ENCODE measurements at places on chromosomes 7 and 10.

GRCh38 chr7:122532406-122533269 lies 166.3 kb downstream of the RNF133 start:
- ATAC-seq: no peak

- no peak for ATAC-seq
These were observed 112.4 kb upstream of the EEPD1 start for GRCh38 chr7:36040679-36041078.

GRCh38 chr10:98238391-98238790 lies 29.6 kb downstream of the LOXL4 start:
- ATAC-seq: no peak

- peak; percentile 79 for ATAC-seq
These were observed 458 bp upstream of the NANOS1 start for GRCh38 chr10:119028900-119029612.

DNA sequence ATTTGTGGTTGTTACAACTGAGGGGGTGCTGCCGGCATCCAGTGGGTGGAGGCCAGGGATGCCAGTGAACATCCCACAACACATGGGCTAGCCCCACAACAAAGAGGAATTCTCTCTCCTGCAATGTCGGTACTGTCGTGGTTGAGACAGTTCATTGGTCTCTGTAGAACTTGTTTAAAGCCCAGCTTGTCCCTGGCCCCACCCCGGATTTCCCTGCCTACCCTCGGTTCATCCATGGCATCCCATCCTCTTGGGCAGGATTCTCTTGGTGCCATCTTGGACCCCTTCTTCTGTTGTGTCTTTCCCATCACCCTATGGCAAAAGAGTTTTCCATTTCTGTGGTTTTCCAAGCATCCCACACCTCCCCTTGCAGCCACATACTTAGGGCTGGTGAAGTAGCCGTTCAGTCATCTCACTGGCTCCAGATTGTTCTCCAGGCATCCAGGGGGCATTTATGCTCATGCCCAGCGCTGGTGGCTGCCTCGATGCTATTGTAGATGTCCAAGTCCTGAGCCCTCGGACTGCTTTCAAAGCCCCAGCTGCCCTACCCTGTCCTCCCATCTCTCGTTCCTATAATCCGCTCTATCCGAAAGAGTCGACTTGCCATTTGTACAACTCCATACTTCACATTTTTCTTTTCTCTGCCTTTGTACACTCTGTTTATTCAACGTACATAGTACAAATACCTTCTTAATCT lies 39.2 kb downstream of the MGMT start:
- ATAC-seq: no peak

DNA sequence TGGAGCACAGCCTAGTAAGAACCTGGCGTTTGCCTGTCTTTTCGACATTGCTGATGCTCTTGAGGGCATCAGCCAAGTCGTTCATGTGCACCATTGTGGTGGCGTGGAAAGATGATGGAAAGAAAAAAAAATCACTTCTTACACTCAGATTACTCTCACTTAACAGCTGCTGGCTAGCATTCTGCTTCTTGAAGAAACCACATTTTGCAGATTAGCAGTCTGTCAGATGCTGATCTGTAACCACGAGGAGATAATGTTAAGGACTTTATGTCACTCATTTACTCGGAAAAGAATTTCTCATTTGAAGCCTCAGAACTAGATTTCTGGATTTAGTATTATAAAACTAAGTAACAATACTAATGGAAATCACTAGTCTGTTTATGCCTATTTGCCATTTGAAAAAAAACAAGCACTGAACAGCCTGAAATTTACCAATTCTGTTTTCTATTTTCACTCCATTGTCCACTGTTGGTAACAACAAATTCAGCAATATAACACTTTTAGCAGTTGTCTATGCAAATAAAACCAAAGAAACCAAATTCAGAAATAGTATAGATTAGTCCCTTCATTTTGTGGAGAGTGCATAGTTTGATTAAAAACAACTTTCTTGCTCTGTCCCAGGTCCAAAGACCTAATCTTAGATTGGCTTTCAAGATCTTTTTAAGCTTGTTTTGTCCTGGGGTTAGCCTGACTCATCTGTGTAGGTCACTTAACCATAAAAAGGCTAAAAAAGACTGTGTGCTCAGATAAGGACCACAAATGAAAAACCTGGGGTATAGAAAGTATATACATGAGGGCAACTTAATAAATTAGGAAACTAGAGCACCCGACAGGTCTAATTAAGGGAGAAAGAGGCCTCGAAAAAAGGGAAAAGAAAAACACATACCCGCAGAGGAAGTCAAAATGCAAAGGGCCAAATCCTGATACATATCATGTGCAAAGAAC lies 67.5 kb downstream of the NT5C2 start:
- ATAC-seq: no peak

DNA sequence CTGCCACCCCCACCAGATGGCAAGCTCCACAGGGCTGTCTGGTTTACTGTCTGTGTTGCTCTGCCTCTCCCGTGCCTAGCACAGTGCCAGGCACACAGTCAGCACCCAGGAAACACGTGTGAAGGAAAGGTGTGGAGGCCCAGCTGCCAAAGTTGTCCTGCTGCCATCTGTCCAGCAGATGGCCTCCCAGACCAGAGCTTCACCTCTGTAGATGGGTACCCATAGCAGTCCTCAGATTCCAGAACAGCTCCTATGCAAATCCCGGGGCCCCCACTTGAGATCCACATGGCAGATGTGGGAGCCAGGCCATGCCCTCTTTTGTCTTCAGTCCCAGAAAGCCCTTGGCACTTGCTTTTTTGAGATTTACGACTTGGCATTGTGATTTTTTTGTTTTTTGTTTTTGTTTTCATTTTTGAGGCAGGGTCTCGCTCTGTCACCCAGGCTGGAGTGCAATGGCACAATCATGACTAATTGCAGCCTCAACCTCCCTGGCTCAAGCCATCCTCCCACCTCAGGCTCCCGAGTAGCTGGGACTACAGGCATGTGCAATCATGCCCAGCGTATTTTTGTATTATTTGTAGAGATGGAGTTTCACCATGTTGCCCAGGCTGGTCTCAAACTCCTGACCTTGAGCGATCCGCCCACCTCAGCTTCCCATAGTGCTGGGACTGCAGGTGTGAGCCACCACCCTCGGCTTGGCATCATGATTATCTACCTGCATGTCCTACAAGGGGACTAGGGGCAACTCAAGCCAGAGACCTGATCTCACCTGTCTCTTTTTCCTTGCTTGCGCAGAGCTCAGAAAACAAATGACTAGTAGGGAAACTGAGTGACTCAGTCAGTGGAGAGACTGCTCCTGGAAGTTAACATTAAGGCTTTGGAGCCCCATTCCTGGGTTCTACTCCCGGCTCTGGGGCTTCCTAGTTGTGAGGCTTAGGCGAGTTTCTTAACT lies 16.9 kb upstream of the PALD1 start:
- ATAC-seq: peak; percentile 59

- ATAC-seq: no peak
These were observed 1.4 kb downstream of the ZNF438 start for GRCh38 chr10:31030260-31030659.

- ATAC-seq: no peak
These were observed 4.0 kb downstream of the MTG1 start for GRCh38 chr10:133397938-133398337.

DNA sequence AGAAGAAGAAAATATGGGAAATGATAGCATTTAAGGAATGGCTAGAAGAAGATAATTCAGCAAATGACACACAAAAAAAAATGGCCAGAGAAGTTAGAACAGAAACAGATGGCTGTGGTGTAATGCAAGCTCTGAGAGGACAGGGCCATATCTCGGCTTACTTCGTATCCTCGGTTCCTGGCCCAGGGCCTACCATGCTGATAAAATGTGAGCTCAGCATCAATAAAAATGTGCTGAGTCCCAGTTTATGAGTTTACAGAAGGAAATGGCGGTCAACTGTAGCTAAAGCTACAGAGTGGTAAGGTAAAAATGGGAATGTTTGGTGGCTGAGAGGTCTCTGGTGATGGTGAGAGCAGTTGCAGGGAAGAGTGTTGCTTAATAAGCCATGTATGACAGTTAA lies 40.8 kb downstream of the HBP1 start:
- no peak for ATAC-seq

DNA sequence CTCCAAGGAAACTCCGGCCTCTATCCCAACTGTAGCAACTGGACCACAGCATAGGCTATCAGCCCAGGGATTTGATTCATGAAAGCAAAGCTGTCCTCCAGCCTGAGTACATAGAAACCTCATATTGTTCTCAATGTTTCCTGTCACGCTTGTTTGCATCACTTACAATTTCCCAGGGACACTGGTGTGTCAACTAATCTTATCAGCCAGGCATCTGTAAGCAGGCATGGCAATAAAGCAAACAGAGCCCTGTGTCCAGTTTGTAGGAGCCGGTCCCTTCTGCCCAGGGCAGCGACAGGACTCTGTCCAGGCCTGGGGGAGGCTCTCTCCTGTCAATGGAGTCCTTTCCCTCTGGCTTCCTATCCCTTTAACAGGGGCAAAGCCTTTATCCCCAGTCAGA lies 23.0 kb upstream of the CDHR3 start:
- ATAC-seq: no peak

- no peak for ATAC-seq
These were observed 77.8 kb upstream of the SH2B2 start for GRCh38 chr7:102208826-102209225.

- ATAC-seq: no peak
These were observed 57.6 kb downstream of the TACR2 start for GRCh38 chr10:69359148-69359547.

DNA sequence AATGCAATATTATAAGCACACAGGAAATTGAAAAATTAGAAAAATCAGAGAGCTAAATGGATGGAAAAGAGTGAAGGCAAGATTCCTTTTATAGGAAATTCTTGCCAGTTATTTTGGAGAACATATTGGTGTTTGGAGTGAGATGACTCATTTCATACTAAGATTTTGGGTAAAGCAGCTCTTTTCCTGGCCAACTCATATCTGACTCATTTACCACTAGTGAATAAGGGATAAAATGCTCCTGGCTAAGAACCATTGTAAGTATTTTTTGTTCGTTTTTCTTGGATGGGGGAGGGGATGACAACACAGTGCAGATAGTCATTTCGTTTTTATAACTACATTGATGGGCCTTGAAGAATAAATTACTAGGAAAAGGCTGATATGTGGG lies 139.3 kb downstream of the TWIST1 start:
- no peak for ATAC-seq

- ATAC-seq: no peak
These were observed 54.9 kb upstream of the IGFBP3 start for GRCh38 chr7:45975847-45976484.

- no peak for ATAC-seq
These were observed at the start of gene MARVELD1 for GRCh38 chr10:97713339-97713825. Gene MARVELD1, plus strand, starts transcription at chr10:97713730. Its CDS starts 147 bp downstream, at chr10:97713877.

DNA sequence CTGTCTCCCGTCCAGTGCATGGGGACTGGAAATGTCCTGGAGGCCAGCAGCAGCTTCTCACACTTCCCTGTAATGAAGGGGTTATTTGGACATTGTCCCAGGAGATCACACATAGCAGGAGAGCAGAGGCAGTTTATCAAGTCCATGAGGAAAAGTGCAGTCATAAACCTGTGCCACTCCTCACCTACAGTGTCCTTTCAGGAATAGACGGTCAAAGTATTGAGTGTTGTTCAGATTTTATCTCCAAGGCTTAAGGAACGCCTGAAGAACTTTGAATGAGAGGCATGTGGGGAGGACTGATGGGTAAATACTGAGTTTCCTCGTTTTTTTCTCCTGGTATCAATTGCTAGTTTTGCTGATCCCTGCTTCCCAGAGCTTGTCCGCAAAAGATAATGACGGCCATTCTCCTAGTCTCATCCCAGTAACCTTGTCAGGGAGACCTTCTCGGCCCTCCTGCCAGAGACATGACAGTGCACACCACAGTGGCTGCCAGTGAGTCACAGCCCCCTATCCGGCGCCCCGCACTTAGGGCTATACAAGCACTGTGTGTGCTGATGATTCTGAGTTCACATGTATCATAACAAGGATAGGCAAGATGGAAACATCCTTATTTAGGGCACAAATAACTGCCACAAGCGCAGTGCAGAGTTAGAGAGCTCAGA lies 495.5 kb upstream of the MGMT start:
- no peak for ATAC-seq

- no peak for ATAC-seq
These were observed 7.4 kb downstream of the ZNF487 start for GRCh38 chr10:43444323-43444722.

DNA sequence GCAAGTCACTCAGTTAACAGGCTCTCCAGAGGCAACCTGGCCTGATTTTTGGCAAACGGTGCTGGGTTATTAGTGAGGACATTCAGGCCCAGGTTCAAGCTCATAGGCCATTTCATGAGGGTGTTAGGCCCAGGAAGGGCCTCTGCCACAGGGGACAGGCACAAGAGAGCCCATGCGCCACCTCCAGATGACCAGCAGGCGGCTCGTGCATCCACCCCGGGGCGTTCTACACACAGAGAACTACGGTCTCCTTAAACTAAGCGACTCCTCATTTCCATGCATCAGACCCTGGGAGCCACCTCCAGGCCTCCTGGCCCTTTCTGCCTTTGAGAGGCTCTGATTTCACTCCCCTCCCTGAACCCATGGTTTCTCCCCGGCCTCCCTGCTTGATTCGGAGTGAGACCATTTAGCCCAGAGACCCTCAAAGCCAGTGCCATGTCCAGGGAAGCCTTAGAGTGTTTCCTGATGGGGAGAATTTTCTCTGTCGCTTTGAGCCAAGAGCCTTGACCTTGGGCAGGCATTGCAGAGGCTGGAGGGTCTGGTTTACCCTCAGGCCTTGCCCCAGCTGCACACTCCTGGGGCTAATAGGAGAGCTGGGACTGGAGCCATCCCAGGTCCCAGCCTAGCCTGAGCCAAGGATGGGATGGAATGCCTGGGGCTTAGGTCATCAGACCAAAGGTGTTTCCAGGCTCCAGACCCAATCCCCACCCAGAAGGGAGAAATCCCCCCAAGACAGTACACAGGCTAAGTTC lies 188.0 kb downstream of the GRID1 start:
- ATAC-seq: no peak

GRCh38 chr10:105950410-105950809 lies 1214.1 kb downstream of the SORCS1 start:
- no peak for ATAC-seq

- ATAC-seq: no peak
These were observed 169.0 kb downstream of the AHR start for GRCh38 chr7:17467386-17467945.
